ENCODE measurements at places on chromosomes 4 and X.

- no peak for DNase-seq
Measured at GRCh38 chr4:172865103-172865502, 303.5 kb upstream of the GALNT7 start.

GRCh38 chr4:39043058-39043860 lies 11.1 kb upstream of the TMEM156 start:
- no peak for DNase-seq

- DNase-seq = no peak
Measured at GRCh38 chr4:185229021-185229818, 19.8 kb downstream of the SNX25 start.

DNA sequence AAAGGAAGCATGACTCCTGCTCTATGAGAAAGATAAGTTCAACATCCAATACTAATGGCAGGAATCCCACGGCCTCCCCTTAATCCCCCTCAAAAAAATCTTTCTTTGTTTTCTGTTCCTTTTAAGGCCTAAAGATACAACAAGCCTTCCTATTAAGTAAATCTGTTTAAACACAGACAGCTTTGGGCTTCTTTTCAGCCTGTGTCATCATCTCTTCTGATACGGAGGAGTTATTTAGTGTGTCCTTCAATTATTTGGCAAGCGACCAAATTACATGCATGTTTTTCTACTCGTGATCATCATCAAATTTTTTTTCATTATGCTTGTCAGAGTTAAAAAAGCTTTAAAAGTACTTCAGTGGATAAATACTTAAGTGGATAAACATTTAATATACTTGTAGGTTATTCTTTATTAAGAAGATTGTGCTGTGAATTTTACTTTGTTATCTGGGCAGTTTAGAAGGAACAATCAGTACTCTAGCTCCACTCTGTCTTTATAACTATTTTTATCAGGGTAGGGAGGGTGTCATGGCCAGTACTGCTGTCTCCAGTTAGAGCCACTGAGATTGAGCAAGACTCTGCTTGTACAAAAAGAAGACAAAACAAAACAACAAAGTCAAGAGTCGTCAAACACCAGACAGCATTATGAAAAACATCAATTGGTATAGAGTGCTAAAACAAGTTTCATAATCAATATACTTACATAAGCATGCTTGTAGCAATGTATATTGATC lies 210.7 kb downstream of the PRR32 start:
- DNase-seq = no peak

GRCh38 chr4:86544310-86544966 lies 49.7 kb upstream of the PTPN13 start:
- no peak for DNase-seq

GRCh38 chrX:49273181-49273727 lies 3.7 kb downstream of the PPP1R3F start:
- DNase-seq = no peak

DNA sequence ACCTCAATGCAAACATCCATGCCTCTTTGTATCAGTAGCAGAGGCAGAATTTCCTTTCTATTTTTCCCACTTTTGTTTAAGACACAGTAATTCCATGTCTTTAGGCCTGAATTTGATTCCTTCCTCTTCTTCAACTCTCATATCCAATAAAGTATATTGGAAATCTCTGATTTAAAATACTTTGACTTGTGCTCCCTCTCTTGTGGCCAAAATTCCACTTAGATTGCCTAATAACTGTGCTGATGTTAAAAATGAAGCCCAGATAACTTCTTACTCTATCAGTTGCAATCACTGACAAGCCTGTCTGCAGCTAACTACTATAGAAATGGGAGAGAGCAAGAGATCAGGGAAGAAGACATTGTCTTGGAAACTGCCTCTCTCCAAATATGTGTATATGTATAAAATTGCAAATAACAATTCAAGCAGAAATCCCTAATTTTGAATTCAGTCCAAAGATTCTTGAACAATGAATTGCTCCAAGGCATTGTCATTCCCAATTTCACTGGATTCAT lies 163.5 kb upstream of the SPIN4 start:
- DNase-seq = no peak

GRCh38 chr4:163663454-163664225 lies 169.2 kb downstream of the TMA16 start:
- no peak for DNase-seq

- DNase-seq = no peak
Measured at GRCh38 chrX:26376037-26376708, 160.2 kb downstream of the MAGEB5 start.

- DNase-seq = no peak
Measured at GRCh38 chr4:144910723-144911122, 187.3 kb downstream of the ANAPC10 start.

GRCh38 chrX:129647418-129648410 lies 7.0 kb downstream of the APLN start:
- no peak for DNase-seq

- DNase-seq = no peak
Measured at GRCh38 chrX:134948333-134949241, 42.2 kb upstream of the SMIM10 start.

- DNase-seq = no peak
Measured at GRCh38 chr4:83010111-83010521, 507 bp downstream of the LIN54 start.

DNA sequence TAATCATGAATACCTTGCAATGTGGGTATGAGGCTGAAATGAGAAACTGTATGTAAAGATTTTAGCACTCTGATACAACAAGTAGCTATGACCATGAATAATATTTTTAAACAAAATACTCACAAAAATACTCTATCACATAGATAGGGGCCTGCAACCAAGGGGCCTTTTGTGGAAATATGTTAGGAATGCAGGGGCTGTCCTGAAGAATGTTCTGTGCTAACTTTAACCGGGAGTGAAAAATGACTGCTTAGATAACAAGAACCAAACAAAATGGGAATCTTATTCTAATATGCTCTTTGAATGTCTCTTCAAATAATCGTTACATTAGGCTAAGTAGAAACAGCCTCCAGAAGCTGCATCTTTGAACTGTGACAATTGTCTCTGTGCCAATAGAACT lies 37.9 kb upstream of the GYPA start:
- DNase-seq = no peak

GRCh38 chr4:170775851-170776250 lies 686.1 kb upstream of the AADAT start:
- no peak for DNase-seq

DNA sequence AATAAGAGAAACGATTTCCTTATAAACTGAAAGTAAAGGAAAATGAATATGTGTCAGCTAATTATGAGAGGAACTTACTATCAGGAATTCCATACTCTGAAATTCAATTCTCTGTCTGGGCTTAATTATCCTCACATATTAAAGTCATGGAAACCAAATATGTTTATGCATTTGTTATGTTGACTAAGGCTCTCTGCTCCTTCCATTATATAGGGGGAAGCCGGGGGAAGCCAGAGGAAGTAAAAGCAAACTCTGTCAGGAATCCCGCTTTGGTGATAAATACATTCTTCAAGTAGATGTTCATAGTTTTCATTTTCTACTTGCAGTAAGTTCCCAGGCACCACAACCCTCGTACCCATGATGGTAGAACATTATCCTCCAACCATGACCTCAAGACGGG lies 142.8 kb upstream of the VCX2 start:
- no peak for DNase-seq

- no peak for DNase-seq
Measured at GRCh38 chrX:131626681-131627296, 82.9 kb downstream of the OR13H1 start.

DNA sequence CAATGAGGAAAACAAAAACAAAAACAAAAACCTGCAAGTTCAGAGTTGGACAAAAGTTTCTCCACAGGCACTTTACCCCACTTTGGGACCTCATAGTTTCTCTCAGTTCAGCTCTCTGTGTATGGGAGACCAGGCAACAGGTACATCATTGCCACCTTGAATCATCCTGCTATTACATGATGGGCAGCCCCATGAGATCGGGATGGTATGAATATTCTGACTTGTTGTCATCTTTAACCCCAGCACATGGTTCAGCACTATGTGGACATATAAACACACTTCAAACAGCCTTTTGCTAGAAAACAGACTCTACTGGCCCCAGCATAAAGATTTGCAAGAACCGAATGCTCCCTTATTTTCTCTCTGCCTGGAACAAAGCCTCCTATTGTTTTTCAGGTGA lies 176.9 kb upstream of the SCML1 start:
- no peak for DNase-seq

DNA sequence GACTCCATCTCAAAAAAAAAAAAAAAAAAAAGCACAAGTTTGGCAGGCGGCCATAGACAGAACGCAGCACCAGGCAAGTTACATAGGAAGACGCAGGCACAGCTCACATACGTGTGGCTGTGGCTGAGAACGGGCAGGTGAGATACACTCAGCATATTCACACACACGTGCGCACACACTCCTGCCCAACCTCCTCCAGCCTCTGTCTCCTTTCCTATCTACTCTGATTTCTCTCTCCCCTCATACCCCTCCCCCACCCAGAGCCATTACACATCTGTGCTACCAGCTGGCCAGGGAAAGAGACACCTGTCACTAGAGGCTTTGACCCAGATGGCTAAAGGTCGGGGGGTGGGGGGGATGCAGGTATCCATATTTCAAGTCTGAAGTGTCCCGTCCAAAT lies 2.2 kb upstream of the SLC38A5 start:
- DNase-seq = no peak

GRCh38 chr4:164572877-164573279 lies 181.1 kb upstream of the SMIM31 start:
- no peak for DNase-seq

- DNase-seq = no peak
Measured at GRCh38 chr4:139142087-139142486, 34.9 kb downstream of the ELF2 start.

GRCh38 chrX:23919148-23919547 lies 11.3 kb downstream of the CXorf58 start:
- no peak for DNase-seq

GRCh38 chr4:81688085-81688484 lies 216.4 kb upstream of the RASGEF1B start:
- DNase-seq = no peak

DNA sequence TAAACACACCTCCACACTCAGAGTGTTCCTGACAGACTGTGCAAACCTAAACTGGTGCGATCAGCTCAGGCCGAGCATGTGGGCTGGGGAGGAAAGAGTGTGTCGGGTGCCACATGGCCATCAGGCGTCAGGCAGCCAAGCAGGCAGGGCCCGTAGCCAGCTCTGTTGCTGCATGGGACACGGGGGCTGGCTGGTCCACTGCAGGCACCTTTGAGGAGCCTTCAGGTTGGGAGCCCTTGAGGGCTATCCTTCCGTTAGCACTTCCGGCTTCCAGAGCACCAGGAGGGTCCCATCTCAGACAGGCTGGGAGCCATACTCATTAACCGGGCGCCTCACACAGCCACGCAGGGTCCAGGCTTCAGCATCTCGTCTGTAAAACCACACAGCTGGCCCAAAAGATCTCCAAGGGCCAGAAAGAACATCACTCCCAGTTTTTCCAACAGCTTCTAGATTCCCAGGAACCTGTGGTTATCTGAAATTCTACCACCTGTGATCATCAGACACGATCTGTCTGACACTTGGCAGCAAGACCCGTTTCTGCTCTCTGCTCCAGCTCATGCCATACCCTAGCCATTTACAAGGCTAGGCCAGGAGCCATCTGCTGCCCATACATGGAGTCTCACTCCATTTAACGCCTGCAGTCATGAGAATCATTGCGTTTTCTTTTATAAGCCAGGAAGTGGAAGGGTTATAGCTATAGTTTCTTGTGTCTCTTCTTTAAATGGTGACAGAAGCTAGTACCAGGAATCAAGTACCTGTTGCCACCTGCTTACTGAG lies 87.5 kb downstream of the NSUN7 start:
- DNase-seq = no peak

GRCh38 chrX:15448010-15448639 lies 45.0 kb downstream of the PIR start:
- no peak for DNase-seq

DNA sequence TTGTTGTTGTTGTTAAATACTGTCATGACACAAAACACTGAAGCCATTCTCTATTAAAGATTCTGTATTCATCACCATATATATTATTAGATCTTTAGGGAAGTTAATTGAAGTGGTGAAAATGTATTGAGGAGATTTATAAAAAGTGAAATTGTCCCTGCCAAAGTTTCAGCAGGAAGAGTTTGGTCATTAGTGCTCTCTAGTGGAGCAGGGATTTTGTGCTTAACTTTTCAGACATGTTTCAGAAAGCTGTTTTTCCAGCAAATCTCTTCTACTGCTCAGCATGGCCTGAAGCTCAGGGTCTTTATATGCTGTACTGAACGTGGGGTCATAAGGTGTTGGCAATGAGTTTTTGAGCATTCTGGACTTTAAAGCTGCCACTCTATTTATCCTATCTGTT lies 36.7 kb upstream of the CXXC4 start:
- DNase-seq = no peak

GRCh38 chrX:47321823-47322371 lies 48.5 kb upstream of the ZNF157 start:
- DNase-seq = no peak

- DNase-seq = no peak
Measured at GRCh38 chrX:21975242-21975641, 34.7 kb downstream of the SMS start.

- DNase-seq = no peak
Measured at GRCh38 chrX:67654301-67654700, 110.5 kb downstream of the AR start.

DNA sequence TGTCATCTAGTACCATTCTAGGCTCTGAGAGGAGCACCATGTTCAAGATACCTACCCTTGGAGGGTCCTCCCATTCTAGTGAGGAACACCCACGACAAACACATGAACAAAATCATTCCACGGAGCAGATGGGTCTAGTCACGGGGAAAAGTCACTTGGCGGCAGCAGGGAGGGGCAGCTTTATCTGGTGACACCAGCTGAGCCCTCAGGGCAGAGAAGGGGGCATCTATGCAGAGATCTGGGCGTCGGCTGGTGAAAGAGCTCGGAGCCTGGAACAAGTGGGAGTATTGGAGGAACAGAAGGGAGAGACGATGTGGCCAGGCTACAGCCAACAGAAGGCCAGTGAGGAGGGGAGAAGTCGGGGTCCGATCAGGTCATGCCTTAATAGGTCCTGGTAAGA lies 11.9 kb upstream of the PDHA1 start:
- DNase-seq = no peak

DNA sequence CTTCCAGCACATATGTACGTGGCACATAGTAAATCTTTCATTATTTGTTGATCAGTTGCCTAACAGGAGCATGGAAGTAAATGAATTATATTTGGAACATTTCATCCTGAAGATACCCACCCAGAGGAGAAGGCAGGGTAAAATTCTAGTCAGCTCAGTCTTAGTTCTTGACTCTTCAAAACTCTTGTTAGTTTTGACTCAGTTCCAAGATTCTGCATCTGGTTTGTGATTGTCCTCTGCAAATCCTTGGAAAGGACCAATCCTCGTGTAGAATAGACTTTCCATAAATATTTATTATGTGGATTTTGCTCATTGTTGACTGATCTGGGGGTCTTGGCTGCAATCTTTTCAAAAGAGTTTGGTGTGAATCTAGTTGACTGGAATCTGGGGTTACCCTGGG lies 257.5 kb upstream of the FAT1 start:
- DNase-seq = no peak

DNA sequence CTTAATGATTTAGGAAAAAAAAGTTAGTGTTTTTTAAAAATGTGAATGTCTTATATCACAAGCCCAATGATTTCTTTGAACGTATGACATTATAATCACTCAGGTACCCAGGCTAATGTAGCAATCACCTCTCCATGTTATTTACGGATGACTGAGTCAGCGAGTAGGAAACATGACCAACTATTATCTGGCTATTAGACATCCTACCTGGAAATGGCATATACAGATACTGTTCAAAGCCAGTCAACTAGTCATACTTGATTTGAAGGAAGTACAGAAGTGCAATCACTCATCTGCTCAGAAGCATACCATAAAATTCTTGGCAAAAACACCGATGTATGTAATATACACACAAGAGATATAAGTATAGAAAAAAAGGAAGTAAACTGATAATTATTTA lies 732.5 kb downstream of the ARAP2 start:
- DNase-seq = no peak

All from right renal pelvis (tissue), 4 donors.